T-helper 17 cell (primary cell): ENCODE measurements at places on chromosomes 5 and 9.

DNA sequence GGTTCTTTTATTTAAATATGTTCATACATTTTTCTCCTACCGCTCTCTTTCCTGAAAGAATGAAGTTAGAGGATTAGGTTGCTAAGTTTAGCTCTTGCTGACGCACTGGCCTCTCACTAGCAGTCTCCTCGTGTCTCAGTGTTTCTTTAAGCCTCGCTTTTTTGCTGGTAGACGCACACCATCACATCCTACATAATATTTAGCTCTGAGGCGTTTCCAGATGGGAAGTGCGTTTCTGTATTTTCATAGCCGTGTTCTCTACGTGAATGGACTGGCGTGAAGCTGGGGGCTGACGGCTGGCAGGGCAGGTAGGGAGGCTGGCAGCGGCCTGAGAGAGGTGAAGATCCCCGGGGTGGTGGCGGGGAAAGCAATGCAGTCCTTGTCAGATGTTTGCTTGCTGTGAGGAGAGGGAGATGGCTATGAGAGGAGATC lies 79.2 kb upstream of the SPRY4 start:
- no peak overlapping the region for H3K4me3 ChIP-seq
- peaks cover 3% of the 10 kb centered on the region for H3K36me3 ChIP-seq
- DNase-seq: no peak
- peak overlapping the region; percentile 0 for H3K27ac ChIP-seq

GRCh38 chr9:131812116-131812790 lies 72.4 kb upstream of the RAPGEF1 start:
- peaks cover 3% of the 10 kb centered on the region for H3K4me1 ChIP-seq
- no peak overlapping the region for H3K27ac ChIP-seq
- H3K4me3 ChIP-seq: no peak overlapping the region
- peaks cover 71% of the 10 kb centered on the region for H3K27me3 ChIP-seq

GRCh38 chr9:127166651-127167524 lies 44.5 kb upstream of the ANGPTL2 start:
- peak overlapping the region; percentile 78 for H3K4me3 ChIP-seq
- no peaks in the 10 kb centered on the region for H3K27me3 ChIP-seq
- no peak overlapping the region for H3K27ac ChIP-seq

DNA sequence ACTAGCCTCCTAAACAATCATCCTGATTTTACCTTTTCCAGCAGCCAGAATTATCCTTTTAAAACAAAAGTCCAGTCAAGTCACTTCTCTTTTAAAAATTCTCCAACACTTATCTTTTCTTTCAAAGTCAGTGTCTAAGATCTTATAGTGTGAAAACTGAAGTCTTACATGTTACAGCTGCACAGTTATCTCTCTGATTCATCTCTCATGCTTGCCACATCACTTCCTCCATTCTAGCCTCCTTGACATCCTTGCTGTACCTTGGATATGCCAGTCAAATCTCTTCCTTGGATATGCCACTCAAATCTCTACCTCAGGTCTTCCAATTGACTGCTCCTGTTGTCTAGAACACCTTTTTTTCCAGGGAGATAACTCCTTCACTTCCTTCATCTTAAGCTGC lies 361.7 kb upstream of the FTMT start:
- H3K27ac ChIP-seq: no peak overlapping the region
- H3K4me1 ChIP-seq: no peaks in the 10 kb centered on the region
- DNase-seq: no peak
- no peaks in the 10 kb centered on the region for H3K36me3 ChIP-seq
- no peak overlapping the region for H3K4me3 ChIP-seq

DNA sequence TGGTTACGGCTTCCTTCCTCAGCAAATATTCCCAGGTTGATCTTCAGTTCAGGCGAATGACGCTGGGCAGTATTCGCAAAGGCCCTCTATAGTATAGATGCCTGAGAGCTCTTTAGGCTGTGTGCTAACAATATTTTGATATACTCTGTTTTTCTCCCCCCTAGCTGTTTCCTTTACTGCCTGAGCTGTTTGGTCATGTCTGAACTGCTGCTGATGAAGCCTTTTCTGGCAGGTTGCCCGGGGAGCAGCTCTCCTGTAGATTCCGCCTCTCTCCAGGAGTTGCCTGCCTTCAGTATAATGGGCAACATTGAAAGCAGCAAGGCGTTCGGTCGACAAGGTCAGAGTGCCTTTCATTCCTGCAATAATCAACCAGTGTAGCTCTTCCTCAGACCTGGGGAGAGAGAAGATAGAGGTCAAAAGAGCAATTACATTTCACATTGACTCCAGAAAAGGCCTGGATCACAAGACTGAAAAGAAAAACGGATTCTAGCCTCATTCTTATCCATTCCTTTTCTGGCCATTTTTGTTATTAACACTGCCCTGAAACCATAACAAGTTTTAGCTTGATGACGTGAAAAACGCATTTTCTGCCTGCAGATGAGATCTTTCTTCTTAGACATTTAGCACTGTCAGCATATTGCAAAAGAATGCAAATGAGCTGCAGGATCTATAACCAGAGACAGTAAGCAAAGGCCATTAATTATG lies 60.1 kb upstream of the ZNF608 start:
- H3K27ac ChIP-seq: no peak overlapping the region
- H3K4me3 ChIP-seq: no peak overlapping the region
- no peaks in the 10 kb centered on the region for H3K27me3 ChIP-seq
- DNase-seq: no peak
- H3K36me3 ChIP-seq: no peaks in the 10 kb centered on the region
- no peaks in the 10 kb centered on the region for H3K4me1 ChIP-seq

DNA sequence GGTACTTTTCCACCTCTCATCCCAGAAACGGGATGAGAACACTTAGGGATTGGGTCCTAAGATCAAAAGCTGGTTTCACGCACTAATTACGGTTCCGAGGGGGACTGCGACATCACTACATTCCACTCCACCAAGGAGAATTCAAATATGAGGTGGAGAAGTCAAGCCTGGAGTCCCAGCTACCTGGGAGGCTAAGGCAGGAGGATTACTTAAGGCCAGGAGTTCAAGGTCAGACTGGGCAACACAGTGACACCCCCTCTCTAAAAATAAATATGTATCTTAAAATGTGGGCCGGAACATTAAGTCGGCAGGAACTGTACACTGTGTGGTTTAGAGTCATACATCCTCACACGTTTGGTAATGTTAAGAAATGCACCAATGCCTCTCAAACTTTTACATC lies 1.6 kb downstream of the GOLGA2 start:
- DNase-seq: no peak
- H3K36me3 ChIP-seq: peaks cover 4% of the 10 kb centered on the region
- H3K4me3 ChIP-seq: peak overlapping the region; percentile 21
- no peaks in the 10 kb centered on the region for H3K27me3 ChIP-seq
- H3K4me1 ChIP-seq: peaks cover 23% of the 10 kb centered on the region

DNA sequence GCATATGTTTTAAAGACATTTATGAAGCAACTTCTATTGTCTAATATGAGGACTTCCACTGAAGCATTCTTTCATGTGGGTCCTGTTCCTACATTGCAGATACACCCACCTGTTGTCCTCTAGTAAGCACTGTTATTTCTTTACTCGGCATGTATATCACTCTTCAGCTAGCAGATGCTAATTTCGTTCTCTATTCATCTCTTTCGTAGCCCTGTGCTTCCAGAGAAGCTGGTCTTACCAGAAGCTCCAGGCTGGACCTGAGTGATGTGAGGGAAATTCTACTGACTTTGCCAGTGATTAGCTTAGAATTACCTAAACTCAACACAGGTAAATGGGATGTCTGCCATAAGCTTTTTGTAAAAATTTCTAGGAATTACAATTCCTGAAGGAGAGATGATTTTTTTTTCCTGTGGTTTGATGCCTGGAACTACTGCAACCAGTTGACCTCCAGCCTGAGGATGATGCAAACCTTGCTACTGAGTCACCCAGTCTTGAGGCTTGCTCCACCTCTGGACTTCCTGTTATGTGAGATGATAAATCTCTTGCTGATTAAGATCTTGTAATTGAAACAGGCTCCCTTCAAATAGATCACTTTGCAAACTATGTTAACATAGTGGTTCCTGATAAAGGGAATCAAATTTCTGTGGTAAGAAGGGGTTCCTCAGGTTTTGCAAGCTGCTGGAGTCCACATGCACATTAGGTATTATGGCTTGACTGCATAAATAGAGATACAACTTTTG lies 52.2 kb upstream of the SPINK5 start:
- H3K4me1 ChIP-seq: no peaks in the 10 kb centered on the region
- no peak overlapping the region for H3K27ac ChIP-seq

GRCh38 chr9:88007291-88007650 lies 32.9 kb upstream of the CDK20 start:
- no peaks in the 10 kb centered on the region for H3K27me3 ChIP-seq
- peak; percentile 9 for DNase-seq
- no peaks in the 10 kb centered on the region for H3K36me3 ChIP-seq
- H3K4me3 ChIP-seq: peak overlapping the region; percentile 70
- H3K4me1 ChIP-seq: peaks cover 9% of the 10 kb centered on the region

- no peak overlapping the region for H3K4me3 ChIP-seq
- no peak overlapping the region for H3K27ac ChIP-seq
- no peaks in the 10 kb centered on the region for H3K27me3 ChIP-seq
Observed at GRCh38 chr5:129445379-129445778, 14.7 kb upstream of the ADAMTS19 start.

- peaks cover 40% of the 10 kb centered on the region for H3K4me1 ChIP-seq
- no peak overlapping the region for H3K4me3 ChIP-seq
- H3K27me3 ChIP-seq: no peaks in the 10 kb centered on the region
- peak overlapping the region; percentile 96 for H3K27ac ChIP-seq
- H3K36me3 ChIP-seq: peaks cover 2% of the 10 kb centered on the region
- no peak for DNase-seq
Observed at GRCh38 chr5:140252470-140253126, 50.3 kb downstream of the PFDN1 start.

- no peak for DNase-seq
- no peaks in the 10 kb centered on the region for H3K27me3 ChIP-seq
- H3K36me3 ChIP-seq: no peaks in the 10 kb centered on the region
- H3K27ac ChIP-seq: no peak overlapping the region
Observed at GRCh38 chr5:142289708-142290576, 34.9 kb downstream of the SPRY4 start.

GRCh38 chr5:103283120-103283519 lies 24.6 kb downstream of the MACIR start:
- H3K27ac ChIP-seq: no peak overlapping the region
- no peaks in the 10 kb centered on the region for H3K36me3 ChIP-seq
- H3K4me1 ChIP-seq: peaks cover 2% of the 10 kb centered on the region
- H3K4me3 ChIP-seq: no peak overlapping the region
- H3K27me3 ChIP-seq: no peaks in the 10 kb centered on the region

GRCh38 chr9:33517373-33517772 lies 6.7 kb upstream of the ANKRD18B start:
- H3K36me3 ChIP-seq: no peaks in the 10 kb centered on the region
- H3K4me3 ChIP-seq: no peak overlapping the region
- no peaks in the 10 kb centered on the region for H3K4me1 ChIP-seq
- peaks cover 14% of the 10 kb centered on the region for H3K27me3 ChIP-seq
- DNase-seq: no peak
- H3K27ac ChIP-seq: no peak overlapping the region

- peaks cover 7% of the 10 kb centered on the region for H3K27me3 ChIP-seq
- peak; percentile 49 for DNase-seq
- H3K4me3 ChIP-seq: peak overlapping the region; percentile 45
- H3K4me1 ChIP-seq: peaks cover 4% of the 10 kb centered on the region
- peaks cover 9% of the 10 kb centered on the region for H3K36me3 ChIP-seq
Observed at GRCh38 chr9:114291064-114291474, 31.8 kb upstream of the ORM1 start.

GRCh38 chr9:129012343-129012742 lies 15.8 kb downstream of the SH3GLB2 start:
- no peak overlapping the region for H3K4me3 ChIP-seq
- peaks cover 2% of the 10 kb centered on the region for H3K4me1 ChIP-seq
- H3K27ac ChIP-seq: no peak overlapping the region
- no peaks in the 10 kb centered on the region for H3K36me3 ChIP-seq
- H3K27me3 ChIP-seq: no peaks in the 10 kb centered on the region
- DNase-seq: no peak

- H3K36me3 ChIP-seq: no peaks in the 10 kb centered on the region
- H3K27ac ChIP-seq: no peak overlapping the region
- H3K27me3 ChIP-seq: no peaks in the 10 kb centered on the region
- H3K4me3 ChIP-seq: no peak overlapping the region
Observed at GRCh38 chr5:26662806-26663360, 375.5 kb downstream of the CDH9 start.

- H3K27ac ChIP-seq: no peak overlapping the region
- H3K36me3 ChIP-seq: peaks cover 12% of the 10 kb centered on the region
- peaks cover 2% of the 10 kb centered on the region for H3K4me1 ChIP-seq
- DNase-seq: no peak
Observed at GRCh38 chr5:76700571-76700970, 15.4 kb upstream of the F2R start.

DNA sequence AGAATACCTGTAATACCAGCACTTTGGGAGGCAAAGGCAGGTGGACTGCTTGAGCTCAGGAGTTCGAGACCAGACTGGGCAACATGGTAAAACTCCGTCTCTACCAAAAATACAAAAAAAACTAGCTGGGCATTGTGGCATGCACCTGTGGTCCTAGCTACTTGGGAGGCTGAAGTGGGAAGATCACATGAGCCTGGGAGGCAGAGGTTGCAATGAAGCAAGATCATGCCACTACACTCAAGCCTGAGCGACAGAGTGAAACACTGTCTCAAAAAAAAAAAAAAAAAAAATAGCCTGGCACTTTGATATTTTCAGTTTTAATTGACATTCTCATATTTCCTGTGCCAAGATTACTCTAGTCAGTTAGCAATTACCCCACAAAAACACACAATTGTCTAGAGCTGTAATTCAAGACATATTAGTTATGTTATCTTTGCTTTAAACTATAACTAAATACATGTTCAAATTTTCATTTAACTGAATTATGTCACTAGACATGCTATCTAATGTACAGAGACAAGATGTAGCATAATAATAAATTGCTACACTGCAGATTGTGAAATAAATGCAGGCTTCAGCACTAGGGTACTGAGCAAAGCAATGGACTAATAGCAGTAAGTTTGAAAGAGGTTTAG lies 378.2 kb upstream of the GRAMD2B start:
- H3K36me3 ChIP-seq: no peaks in the 10 kb centered on the region
- no peak for DNase-seq
- no peak overlapping the region for H3K27ac ChIP-seq
- H3K4me3 ChIP-seq: no peak overlapping the region

DNA sequence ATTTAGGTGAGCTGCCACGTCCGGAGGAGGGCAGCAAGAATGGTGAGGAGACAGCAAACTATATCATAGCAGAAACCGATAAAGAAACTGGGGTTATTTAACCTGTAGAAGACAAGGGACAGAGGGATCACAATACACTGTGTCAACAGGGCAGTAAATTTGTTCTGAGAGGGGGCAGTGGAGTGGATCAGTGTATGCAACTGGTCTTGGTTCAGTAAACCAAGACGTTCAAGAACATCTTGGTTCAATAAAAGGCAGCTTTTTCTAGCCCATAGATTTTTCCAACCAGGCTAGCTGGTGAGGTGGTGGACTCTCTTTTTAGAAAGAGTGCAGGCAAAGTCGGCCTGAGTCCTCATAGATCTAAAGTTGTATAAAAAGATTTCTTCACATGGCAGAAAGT lies 55.3 kb downstream of the PLAC8L1 start:
- H3K36me3 ChIP-seq: peaks cover 2% of the 10 kb centered on the region
- H3K27me3 ChIP-seq: peaks cover 39% of the 10 kb centered on the region
- DNase-seq: no peak
- no peaks in the 10 kb centered on the region for H3K4me1 ChIP-seq
- H3K4me3 ChIP-seq: no peak overlapping the region

GRCh38 chr5:160390787-160391696 lies 8.8 kb downstream of the FAM200C start:
- H3K4me3 ChIP-seq: no peak overlapping the region
- H3K36me3 ChIP-seq: peaks cover 3% of the 10 kb centered on the region
- no peak overlapping the region for H3K27ac ChIP-seq
- no peaks in the 10 kb centered on the region for H3K27me3 ChIP-seq
- DNase-seq: no peak

GRCh38 chr9:126984969-126985368 lies 70.4 kb downstream of the RALGPS1 start:
- H3K27ac ChIP-seq: peak overlapping the region; percentile 51
- H3K4me1 ChIP-seq: peaks cover 58% of the 10 kb centered on the region
- no peak for DNase-seq
- peaks cover 15% of the 10 kb centered on the region for H3K27me3 ChIP-seq
- H3K36me3 ChIP-seq: peaks cover 17% of the 10 kb centered on the region
- H3K4me3 ChIP-seq: no peak overlapping the region
